Femur (tissue), 1 donor: ENCODE measurements at places on chromosomes 4 and X.

DNA sequence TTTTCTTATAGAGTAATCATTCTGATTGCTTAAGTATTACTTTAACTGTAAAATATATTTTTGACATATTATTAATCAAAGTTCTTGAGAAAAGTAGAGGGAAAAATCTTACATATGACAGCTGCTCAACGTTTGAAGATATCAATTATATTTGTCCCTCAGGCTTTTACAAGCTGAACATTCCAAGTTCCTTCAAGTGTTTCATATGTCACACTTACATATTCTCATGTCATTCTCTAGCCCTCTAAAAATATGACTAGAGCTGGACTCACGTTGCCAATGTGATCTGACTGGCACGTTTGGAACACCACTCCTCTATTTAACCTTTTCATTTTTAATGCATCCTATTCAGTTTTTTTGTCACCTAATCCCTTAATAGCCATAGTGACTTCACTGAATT, 492.9 kb downstream of the PCDH18 start:
- DNase-seq: no peak

DNA sequence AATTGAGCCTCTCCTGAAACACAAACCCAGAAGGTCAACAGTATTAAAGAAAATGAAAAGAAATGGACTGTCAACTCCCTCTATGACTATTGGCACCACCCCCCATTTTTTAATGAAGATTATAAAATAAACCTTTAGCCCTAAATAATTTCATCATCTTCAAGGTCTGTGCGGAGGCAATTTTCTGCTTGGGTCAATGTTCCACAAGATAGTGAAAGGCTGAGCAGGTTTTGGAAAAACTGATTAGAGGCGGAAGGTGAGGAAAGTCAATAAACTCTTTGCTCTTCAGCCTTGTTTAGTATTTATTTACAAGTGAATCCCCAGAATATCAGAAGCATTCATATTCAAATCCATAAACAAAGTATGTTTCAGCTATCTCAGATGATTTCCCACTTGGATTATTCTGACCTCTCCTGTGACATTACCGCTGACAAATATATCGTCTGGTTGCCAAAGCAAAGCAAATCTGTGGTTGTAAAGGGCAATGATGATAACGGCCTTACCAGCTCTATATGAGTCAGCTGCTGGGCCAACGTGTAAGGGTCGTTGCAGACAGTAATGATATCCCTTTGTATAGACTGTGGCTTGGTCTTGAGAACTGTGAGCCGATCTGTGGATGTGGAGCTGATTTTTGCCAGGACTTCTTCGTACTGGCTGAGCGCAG, 24.0 kb downstream of the RASGEF1B start:
- DNase-seq: no peak

- no peak for DNase-seq
Observed at GRCh38 chrX:134023851-134024281, 38.5 kb upstream of the GPC3 start.

DNA sequence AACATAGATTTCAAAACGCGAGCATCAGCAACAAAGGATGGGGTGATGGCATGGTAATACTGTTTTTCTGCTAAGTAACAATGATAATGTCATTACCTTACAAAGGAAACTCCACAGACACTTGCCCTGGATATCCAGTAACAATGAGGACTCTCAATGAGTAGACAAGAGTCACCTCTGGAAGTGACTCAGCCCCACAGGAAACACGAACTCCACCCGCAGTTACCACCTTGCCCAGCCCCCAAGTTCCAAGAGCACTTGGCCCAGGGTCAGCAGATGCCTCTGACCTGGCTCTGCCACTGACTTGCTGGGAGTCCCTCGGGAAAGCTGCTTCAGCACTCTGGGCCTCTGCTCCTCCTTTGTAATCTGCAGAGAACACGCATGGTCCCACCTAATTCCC, 110.3 kb upstream of the MAP3K15 start:
- no peak for DNase-seq

DNA sequence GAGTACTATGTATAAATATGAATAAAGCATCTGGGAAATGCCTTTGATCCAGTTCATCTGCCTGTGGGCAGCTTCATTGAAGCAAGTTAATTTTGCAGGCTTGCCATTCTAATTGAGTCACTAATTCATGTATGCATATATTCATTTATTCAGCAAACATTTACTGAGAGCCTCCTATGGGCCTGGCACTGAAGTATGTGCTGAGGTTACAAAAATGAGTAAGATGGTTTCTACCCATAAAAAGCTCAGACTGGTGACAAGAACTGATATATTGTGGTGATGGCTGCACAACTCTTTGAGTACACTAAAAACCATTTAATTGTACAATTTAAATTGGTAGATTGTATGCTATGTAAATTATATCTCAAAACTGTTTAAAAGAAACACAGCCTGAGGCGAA, 1.1 kb upstream of the MRPL1 start:
- DNase-seq: no peak

GRCh38 chrX:50470103-50471031, at the start of gene DGKK:
Gene DGKK (minus strand): TSS chrX:50470825. CDS start chrX:50470678, 147 bp downstream.
- DNase-seq: peak; percentile 32

GRCh38 chrX:132819711-132820264, 138.6 kb downstream of the HS6ST2 start:
- no peak for DNase-seq

GRCh38 chr4:149164282-149164681, 651.4 kb downstream of the IQCM start:
- DNase-seq: no peak

DNA sequence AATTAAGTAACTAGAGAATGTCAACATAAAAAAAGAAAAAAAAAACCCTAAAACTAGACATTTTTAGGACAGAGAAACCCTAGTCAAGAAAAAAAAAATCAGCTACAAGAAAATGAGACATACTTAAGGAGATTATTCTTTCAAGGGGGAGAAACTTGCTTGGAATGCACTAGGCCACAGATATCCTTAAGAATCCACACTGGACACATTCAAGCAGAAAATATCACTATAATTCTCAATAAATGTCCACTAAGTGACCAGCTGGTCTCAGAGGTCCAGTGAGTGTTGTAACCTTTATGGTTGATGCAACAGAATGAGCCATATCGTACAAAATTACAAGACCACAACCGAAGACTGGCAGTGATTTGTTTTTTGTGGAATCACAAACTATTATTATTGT, 15.6 kb upstream of the IBSP start:
- no peak for DNase-seq
